HTR-8/SVneo (cell line): ENCODE measurements at places on chromosomes 4 and X.

DNA sequence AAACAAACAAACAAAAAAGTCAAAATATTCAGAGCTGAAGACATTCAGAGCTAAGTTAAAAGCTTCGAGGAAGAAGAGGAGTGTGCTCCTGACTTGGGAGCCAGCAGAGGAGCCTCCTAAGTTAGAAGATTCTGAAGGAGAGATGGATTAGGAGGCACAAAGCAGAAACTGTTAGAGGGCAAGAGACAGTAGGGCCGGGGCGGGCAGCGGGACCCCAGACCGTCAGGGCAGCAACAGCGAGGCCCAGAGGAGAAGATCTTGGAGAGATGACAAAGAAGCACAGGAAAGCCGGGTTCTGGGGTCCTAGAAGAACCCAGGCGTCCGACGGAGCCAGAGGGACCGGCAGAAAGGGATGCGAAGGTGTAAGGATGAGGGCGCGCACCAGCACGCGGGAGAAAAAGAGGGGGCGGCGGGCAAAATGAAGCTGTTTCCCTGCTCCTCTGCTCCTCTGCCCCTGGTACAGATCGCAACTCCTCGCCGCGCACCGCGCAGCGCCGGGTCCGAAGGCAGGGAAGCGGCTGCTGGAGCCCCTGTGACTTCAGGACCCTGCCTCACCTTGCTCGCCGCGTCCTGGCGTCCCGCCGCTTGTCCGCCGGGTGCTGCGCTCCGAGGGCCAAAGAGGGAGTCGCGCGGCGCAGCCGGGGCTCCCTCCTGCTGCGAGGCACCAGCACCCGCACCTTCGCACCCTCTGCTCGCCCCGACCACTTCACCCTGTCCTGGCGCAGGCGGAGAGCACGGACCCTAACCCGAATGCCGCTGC lies 477 bp downstream of the KLHL13 start:
- peak; percentile 1 for DNase-seq

DNA sequence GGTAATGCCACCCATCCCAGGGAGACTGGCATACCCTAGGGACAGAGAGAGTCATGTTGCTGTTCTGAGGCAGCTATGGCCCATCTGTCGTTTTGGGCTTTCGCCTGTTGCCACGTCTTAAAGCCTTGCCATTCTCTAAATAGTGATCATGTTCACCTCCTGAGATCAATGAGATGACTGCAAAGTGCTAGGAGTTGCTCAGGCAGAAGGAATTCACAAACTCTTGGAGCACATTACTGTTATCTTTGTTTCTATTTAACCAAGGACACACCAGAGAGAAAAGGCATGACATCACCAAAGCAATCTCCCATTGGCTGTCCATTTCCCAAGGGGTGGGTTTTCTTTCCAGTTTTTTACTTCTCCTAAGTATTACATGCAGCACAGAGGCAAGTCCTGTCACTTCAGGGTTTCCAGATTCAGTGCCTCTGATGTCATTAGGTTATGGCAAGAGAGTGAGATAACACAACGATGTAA lies 37.1 kb upstream of the SETD7 start:
- DNase-seq, result peak; percentile 33

DNA sequence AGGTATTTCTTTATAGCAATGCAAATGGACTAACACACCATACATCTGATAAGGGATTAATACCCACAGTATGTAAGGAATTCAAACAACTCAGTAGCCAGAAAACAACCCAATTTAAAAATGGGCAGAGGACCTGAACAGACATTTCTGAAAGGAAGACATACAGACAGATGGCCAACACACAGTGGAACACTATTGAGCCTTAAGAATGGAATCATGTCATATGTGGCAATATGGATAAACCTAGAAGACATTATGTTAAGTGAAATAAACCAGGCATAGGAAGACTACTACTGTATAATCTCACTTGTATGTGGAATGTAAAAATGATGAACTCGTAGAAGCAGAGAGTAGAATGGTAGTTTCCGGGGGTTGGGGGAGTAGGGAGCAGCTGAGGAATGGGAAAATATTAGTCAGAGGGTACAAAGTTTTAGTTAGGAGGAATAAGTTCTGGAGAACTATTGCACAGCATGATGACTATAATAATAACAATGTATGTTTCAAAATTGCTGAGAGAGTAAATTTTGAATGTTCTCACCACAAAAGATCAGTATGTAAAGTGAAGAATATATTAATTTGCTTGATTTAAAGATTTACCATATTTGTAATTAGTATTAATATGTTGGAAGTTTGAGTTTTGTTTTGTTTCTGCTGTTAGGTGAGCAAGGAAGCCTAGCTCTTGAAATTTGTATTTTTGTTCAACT lies 25.2 kb downstream of the WDR44 start:
- no peak for DNase-seq

DNA sequence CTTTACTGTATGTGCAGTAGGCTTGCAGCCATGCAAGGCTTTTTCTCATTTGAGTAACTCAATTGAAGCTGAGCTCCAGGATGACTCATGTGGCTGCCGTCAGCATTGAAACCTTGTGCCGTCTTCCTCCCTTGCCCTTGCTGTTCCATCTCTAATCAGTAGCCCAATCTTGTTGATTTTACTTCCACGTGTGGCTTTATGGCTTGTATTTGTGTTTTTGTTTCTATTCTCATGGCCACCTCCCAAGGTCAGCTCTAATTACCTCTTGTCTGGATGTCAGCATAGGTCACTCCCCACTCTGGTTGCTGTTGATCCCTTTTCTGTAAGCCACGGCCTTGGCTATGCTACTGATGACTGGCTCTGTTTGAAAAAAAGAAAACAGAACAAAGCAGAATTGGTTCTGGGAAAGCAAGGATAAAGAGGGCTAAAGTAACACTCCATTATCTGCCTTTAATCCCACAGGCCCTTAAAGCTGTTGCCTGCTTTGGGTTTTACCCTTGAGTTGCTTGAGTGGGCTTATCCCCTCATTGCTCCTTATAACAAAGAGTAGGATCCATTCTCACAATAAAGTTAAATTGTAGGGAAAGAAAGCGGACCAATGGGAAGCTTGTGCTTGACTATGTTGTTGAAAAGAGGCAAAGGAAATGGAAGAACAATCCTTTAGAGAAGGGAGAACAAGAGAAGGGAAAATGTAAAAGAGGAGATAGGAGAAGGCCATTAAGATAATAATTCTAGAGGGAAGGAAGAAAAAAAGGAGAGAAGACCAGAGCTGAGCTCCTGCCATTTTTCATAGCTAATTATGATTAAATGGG lies 173.9 kb upstream of the PGRMC2 start:
- DNase-seq, result peak; percentile 30

- DNase-seq, result no peak
Measured at GRCh38 chr4:72886602-72887001, 182.9 kb downstream of the COX18 start.

DNA sequence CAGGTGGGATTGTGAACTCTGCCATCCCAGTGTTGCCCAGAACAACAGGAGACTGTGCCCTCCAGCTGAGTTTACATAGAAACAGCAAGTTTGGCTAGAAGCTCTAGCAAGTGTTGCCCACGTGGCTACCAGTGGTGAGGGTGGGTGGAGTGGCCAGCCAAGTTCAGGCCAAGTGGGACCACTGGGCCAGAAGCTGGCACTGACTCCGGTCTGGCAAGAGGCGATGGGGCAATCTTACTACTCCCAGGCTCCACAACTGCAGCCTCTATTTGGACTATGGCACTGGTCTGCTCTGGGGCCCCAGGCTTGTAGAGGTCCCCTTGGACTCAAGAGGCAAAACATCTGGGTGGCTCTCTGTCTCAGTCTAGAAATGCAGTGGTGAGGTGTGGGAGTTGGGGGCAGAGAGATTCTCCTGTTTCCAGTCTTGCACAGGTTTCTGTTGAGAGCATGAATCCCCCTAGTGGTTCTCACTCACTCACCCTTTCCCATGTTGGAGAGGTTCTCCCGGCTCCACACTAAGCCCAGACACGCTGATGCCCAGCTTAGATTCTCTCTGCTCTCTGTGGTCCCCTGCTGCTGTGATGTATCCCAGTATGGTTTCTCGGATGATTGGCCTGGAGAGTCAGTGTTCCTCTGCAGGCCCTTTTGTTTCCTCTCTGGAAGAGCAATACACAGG lies 615.3 kb downstream of the PDHA2 start:
- DNase-seq, result no peak
